ENCODE measurements at places on chromosomes 7 and 10.

- DNase-seq: no peak
Observed at GRCh38 chr7:108634535-108634934, 64.9 kb downstream of the DNAJB9 start.

DNA sequence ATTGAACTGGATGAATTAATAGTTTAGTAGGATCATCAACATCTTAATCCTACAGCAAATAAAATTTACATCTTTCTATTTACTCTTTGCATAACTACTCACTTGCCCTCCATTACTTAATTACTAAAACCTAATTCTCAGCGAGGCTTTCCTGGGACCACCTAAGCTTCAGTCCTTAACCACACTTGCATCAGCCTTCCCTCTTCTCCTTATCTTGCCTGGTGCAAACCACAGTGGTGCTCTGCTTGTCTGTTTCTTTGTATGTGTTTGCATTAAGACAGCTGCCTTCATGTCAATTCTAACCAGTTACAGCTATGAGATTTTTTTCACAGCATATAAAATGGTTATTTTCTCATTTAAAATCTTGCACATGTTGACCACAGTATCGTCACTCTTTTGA, 72.6 kb upstream of the ZNF92 start:
- no peak for DNase-seq

DNA sequence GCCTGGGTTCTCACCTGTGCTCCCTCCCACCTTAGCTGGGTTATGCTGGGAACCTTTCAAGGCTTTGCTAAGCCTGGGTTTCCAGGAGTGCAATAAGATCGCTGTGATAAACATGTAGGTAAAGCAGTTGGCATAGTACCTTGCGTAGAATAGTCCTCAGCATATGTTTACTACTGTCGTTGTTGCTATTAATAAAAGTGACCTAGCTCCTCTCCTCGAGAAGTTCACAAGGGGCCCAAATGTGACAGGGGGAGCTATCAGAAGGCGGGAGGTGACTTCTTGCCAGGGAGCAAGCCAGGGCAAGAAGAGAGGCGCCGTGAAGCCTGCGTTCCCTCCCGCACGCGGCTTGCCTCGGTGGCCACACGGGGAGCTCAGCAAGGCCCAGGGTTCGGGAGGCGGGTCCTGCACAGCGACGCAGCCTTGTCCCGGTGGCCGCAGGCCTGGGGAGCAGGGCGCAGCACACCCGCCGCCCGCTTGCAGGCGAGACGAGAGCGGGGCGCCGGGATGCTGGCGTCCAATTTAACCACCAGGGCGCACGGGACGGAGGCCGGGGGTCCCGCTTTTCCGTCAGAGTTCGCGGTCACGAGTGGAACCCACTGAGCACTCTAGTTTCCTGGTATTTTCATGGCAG, 106.2 kb downstream of the SNX10 start:
- no peak for DNase-seq

GRCh38 chr10:114259824-114260223, 20.8 kb downstream of the VWA2 start:
- no peak for DNase-seq

- DNase-seq: no peak
Observed at GRCh38 chr7:36979810-36980248, 255.5 kb upstream of the AOAH start.
